ENCODE measurements at places on chromosomes 13 and 19.
A peak's percentile ranks its signal among the peaks of the same experiment; 100 is the strongest.

- peak; percentile 62 for DNase-seq
Observed at GRCh38 chr13:27379694-27380641, 44.5 kb upstream of the GTF3A start.

- no peak for DNase-seq
Observed at GRCh38 chr19:1799695-1800342, 12.3 kb downstream of the ATP8B3 start.

DNA sequence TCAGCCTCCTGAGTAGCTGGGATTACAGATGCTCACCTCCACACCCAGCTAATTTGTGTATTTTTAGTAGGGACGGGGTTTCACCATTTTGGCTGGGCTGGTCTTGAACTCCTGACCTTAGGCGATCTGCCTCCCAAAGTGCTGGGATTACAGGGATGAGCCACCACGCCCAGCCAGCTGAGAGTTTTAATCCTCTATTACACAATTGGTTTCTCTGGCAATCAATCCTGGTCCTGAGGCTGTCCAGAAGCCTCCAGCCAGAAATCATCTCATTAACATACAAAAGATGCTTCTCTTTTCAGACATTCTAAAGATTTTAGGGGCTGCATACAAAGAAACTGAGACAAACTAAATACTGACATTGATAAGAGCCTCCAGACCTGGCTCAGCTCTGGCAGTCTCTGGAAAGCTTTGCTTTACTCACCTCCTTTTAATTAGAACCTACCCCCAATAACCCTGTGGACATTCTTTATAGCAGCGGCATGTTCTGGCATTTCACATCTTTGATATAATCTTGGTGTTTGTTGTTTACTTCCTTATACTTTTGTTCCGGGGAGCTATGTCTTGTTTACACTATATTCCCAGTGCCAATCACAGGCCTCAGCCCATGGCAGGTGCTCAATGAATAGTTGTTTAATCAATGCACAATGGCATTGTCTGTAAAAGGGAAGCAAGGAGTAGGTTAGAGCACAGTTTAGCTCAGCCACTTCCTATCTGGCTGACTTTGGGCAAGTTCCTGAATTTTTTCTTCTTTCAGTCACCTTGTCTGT, 4.1 kb upstream of the ZNF724 start:
- DNase-seq: no peak

DNA sequence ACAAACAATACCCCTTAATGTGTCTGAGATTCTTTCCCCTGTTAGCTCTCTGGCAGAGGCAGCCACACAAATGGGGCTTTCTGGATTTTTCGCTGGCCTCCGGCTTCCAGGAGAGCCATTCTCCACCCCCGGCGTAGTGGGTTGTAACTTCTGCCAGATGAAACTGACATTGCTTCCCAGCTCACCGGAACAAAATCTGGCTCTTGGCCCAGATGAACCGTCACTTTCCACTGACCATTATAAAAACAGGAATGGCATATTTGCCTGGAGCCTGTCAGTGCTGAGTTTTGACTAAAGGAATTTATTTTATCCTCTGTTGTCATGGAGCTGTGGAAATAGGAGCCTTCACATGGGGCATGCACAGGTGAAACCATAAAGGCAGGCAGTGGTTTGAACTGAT, 120.6 kb upstream of the GPR12 start:
- peak; percentile 13 for DNase-seq

- DNase-seq: peak; percentile 49
Observed at GRCh38 chr13:32594157-32594738, 8.0 kb downstream of the PDS5B start.

GRCh38 chr19:7018828-7019227, 2.4 kb downstream of the MBD3L2B start:
- no peak for DNase-seq

Measured in fibroblast of the aortic adventitia (primary cell).